ENCODE measurements at places on chromosomes 16 and 17.

- DNase-seq: no peak
These were observed 2255.3 kb downstream of the TP53TG3F start for GRCh38 chr16:35714665-35715064.

DNA sequence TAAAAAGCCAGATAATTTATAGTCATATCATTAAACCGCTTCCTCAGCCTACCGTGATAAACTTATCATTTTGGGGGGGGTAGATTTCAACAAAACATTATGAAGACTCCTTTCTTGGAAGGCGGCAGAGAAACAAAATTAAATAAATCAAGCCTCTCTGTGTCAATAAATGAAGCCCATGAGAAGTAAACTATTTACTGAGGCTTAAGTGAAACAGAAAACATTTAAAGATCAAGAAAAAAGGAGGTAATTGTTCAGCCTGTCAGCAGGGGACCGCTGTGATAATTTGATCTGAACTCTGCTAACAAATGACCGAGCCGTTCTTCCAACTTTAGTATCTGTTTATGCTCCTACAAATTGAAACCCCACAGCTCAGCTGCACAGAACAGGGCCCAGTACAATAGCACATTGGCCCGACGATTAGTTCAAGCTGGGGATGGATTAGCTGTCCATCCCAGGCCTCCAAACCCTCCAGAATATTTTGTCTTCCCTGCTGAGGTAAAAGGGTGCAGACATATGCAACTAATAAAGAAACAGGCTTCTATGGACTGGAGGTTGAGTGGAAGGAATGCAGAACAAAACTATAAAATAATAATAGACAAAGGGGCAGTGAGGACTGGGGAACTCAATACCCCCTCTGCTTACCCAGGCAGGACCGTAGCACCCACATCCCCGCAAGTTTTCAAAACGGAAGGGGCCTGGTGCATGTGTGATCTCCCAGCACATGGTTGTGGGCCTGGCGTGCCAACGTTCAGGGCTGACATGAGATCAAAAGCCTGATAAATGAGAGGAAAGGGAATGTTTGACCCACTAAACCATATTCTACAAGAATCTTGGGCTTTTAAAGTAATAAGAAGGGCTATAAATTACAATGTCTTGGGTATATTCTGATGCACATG lies 298.1 kb upstream of the IRX5 start:
- peak; percentile 38 for DNase-seq

DNA sequence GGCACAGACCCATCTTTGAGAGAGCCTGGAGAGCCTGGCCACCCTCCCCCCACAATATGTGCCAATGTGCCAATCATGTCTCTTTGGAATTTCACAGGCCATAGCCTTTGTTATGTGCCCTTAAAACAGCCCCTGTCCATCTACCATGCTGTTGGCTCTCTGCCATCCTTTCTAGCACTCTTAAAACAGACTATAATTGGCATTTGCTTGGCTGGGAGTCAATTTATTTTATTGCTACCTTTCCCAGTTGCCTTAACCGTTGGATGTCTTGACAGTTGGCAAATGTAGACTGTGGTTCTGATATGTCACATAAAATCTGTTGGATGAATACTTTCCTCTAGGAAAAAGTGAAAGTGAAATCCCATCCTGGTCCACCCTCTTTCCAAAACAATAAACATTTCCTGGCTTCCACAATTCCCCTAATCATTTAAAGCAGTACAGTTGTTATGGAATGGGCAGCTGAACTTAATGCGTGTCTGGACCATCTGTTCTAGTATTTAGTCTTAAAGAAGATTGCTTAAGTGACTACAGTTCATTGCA lies 394.0 kb downstream of the KCNJ2 start:
- DNase-seq: peak; percentile 23

DNA sequence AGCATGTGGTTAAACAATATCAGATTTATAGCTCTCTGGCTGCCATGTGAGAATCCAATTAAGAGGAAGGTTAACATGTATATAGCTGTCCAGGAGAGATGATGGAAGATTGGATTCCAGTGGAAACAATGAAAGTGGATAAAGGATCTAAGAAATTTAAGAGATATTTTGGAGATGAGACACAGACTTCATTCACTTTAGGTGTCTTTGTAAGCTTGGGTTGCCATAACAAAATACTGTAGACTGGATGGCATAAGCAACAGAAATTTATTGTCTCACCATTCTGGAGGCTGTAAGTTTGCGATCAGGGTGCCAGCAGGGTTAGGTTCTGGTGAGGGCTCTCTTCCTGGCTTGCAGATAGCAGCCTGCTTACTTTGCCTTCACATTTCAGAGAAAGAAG lies 155.9 kb upstream of the MYOCD start:
- peak; percentile 80 for DNase-seq

DNA sequence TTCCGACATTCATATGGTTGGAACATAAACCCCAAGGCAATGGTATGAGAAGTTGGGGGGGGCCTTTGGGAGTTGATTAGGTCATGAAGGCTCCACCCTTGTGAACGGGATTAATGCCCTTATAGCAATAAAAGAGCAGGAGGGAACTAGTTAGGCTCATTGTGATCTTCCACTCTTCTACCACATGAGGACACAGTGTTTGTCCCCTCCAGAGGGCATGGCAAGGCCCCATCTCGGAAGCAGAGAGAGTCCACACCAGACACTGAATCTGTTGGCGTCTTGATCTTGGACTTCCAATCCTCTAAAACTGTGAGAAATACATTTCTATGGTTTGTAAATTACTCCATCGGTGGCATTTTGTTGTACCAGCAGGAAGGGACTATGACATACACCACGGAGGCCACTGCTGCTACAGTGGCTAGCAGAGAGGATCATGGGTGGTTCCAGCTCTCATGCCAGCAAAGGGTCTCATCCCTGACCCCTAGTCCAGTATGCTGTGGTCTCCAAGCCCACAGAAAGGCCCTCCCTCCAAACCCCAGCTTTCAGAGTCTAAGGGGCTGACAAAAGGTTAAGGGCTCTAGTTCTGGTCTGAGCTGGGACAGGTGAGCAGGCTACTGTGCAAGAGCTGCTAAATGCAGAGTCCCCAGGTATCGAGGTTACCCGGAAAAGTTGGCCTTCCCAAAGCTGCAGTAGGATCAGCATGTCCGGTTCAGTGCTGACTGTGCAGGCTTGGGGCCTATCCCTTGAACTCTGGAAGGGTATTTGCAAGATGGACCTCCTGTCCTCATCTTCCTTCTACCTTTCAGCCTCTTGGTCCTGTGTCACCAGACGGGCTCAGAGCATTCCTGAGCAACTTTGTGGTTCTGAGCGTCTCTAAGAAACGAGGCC lies 12.2 kb downstream of the CCR7 start:
- peak; percentile 27 for DNase-seq

DNA sequence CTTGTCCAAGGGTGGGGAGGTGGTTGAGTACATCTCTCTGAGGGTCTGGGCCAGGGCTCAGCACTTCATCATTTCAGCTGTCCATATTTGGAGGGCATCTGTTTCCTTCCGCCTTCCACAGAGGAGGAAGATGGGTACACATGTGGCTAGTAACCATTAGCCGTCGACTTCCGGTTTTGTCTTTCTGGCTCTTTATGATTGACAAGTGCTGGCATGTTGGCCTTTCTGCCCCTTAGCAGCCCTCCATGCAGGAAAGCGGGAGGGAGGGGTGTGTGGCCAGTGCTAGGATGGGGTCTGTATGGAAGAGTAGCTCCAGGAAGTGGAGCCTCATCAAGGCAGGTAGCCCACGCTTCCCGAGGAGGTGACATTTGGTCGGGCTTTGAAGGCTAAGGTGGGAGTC lies 69.6 kb downstream of the RAI1 start:
- no peak for DNase-seq

GRCh38 chr16:19771796-19772195 lies 53.7 kb downstream of the IQCK start:
- no peak for DNase-seq

DNA sequence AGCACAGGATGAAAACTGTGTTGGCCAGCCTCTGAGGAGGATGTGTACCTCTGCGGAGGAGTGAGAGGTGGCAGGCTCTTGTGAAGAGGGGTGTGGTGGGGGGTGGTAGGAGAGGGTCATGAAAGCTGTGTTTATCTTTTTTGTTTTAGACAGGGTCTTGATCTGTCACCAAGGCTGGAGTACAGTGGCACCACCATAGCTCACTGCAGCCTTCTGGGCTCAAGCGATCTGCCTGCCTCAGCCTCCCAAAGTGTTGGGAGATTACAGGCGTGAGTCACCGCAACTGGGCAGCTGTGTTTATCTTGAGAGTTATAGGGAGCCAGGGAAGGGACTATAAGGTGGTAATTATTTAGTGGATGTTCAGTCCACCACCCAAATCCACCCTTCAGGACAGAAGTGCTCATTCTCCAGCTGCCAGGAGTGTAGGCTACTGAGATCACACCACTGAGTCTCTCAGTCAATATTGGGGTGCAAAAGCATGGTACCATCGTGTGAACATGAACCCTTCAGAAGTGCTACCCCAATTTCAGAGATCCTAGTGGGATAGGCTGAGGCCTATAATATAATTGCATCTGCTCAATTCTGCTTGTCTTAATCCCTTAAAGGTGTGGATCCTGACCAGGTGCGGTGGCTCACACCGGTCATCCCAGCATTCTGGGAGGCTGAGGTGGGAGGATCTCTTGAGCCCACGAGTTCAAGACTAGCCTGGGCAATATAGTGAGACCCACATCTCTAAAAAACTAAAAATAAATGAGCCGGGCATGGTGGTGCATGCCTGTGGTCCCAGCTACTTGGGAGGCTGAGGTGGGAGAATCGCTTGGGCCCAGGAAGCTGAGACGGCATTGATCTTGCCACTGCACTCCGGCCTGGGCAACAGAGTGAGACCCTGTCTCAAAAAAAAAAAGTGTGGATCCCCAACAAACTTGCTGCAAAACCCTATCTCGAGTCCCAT lies 788 bp upstream of the EXOC3L1 start:
- no peak for DNase-seq

DNA sequence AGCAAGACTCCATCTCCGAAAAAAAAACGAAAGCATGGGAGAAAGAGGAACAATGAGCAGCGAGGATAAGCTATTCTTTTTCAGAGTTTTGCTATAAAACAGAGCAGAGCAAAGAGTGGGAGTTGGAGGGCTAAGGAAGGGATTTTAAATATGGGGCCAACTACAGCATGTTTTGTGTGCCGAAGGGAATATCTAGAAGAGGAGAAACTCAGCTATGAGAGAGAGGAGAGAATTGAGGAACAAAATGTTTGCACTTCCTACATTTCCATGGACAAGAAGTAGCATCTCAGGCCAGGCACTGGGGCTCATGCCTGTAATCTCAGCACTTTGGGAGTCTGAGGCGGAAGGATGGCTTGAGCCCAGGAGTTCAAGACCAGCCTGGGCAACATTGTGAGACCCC lies 13.1 kb upstream of the GRB2 start:
- no peak for DNase-seq

- no peak for DNase-seq
These were observed 58.6 kb upstream of the SHISA6 start for GRCh38 chr17:11182430-11182829.

GRCh38 chr17:66076546-66077190 lies 115.3 kb downstream of the CEP112 start:
- DNase-seq: no peak

DNA sequence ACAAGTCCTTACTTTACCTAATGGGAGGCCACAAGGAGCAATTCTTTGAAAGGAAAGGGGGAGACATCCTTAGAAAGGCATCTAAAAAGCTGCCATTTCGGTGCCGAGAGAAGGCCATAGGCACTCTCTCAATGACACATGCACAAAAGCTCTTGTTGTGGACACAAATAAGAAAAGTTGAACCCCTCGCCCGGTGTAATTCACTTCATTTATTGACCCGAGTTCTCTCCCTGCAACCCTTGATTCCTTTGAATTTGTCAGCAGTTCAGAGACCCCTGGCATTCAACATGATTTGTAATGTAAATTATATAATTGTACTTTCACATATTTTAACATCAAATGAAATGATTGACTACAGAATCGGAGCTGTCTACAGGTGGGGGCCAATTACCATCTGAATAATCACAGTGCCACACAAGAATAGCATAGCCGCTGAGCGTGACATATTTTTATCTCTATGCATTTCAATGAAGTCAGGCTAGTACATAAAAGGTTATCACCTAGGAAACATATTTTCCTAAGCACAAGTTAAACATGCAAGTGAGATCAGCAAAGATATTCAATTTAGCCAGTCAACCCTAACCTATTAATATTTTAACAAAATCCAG lies 66.7 kb downstream of the IRX6 start:
- DNase-seq: no peak

- no peak for DNase-seq
These were observed 13.0 kb downstream of the PIRT start for GRCh38 chr17:10824874-10825273.

GRCh38 chr16:17350207-17350606 lies 120.6 kb downstream of the XYLT1 start:
- DNase-seq: peak; percentile 69

- DNase-seq: no peak
These were observed 25.1 kb downstream of the FA2H start for GRCh38 chr16:74749291-74750055.

DNA sequence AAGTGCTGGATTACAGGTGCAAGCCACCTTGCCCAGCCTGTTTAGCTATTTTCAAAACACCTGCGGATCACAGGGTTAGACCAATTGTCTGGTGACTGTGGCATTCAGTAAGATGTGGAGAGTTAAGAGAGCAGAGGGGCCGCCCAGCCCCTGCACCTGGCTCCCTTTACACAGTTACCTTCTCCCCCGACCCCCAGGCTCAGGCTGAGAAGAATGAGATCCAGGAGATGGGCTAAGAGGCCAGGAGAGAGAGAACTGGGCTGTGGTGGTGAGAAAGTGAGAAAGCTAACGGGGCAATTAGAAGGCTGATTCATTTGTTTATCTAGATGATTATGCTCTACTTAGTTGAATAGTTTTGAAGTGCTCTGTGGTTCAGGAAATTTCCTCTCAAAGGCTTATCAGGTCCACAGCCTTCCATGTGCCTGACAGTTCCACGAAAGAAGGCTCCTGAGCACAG lies 67.8 kb upstream of the AXIN2 start:
- DNase-seq: no peak

- DNase-seq: peak; percentile 12
These were observed 434.0 kb upstream of the CDH5 start for GRCh38 chr16:65932350-65933072.

DNA sequence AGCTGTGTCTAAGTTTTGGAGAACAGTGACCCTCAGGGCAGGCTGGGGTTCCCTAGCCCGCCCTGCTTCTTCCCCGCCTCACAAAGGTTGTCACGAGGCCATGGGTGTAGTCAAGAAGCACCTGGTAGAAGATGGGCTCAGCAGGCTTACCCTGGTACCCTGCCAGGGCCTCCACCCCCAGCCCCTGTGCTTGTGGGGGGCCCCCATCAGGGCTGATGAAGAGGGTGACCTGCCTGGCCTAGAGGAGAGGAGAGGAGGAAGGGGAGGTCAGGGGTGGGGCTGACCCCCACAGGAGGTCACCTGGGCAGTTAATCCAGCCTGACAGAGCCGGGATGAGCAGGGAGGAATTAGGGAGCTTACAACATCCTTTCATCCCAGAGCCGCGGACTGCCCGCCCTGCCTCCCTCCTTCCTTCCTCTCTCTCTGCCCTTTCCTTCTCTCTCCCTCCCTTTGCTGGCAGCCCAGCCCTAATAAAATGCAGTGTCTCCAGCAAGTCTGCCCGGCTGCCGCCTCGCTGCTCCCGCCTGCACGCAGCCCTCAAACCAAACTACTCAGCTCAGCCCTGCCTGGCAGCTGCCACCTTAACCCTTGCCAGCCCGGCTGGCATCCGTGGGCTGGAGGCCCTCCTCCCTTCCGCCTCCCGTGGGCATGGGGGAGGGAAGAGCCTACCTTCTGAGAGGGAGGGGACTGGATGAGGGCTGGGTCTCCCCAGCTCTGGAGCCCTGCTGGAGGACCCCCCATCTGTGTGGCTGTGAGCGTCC lies 7.2 kb downstream of the DLX3 start:
- no peak for DNase-seq
